ENCODE measurements at places on chromosomes 12 and 14. TPM values are rescaled to one million over a fixed set of nuclear protein-coding genes. Genes with fewer than 3 reads are reported as not detected.

GRCh38 chr12:40376533-40377267 lies 151.9 kb downstream of the LRRK2 start:
- no peak for DNase-seq

DNA sequence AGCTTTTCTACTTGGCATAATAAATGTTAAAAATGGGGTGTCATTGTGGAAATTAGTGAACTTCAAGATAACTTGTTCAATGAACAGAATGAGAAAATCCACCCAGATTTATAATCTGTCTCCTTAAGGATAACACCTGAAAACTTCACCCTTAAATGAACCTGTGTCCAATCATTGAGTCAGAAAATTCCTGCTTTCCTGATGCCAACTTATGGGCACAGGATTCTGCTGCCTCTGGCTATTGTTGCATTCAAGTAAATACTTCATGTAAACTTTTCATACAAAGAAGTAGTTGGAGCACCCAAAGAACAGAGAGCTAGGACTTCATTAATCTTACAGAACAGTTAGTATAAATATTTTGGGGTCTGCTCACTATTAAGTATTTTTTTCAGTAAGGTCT lies 98.9 kb upstream of the PLEKHA5 start:
- DNase-seq, result no peak

GRCh38 chr12:99057670-99058069 lies 412.6 kb downstream of the APAF1 start:
- DNase-seq, result no peak

The ANKS1B gene
- total RNA-seq, result 7.5 TPM

DNA sequence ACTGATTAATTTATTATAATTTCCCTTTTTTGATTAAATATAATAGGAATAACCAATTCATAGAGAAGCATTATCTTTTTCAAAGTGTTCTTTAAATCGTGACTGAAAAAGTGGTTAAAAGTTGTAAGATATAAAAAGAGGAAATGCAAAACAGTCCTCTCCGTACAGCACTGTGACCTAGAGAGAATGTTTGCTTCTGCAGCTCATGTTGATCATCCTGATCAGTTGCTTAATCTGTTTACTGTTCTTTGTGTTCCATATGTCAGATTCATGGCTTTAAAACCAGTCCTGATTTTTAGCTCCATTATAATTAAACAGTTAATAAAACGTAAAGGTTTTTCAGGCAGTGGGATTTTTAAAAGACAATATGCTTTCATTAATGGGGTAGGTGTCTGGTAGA lies 4.7 kb downstream of the TTC8 start:
- no peak for DNase-seq

DNA sequence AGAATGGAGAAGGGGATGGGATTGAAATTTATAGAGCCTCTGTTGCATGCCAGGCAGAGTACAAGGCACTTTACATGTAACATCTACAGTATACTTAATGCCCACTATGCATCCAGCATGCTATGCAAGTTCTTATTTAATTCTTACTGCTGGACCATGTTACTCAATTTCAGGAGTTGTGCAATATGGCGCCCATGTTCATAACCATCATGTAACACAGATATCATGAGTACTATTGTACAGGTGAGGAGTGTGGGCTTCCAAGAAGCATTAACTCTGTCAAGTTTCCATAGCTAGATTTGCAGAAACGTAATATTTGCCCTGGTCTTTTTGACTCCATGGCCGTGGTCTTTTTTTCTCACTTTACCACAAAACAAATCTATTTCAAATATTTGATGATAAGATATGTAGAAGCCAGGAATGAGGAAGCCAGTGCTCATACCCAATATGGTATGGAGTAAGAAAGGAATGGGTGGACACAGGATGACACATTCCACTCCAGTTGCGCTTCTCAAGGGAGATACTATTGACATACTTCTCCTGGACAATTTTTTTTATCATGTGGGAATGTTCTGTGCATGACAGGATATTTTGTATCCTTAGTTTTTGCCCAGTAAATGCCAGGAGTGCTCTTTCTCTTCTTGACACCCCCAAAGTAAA lies 191.8 kb downstream of the C12orf75 start:
- no peak for DNase-seq

DNA sequence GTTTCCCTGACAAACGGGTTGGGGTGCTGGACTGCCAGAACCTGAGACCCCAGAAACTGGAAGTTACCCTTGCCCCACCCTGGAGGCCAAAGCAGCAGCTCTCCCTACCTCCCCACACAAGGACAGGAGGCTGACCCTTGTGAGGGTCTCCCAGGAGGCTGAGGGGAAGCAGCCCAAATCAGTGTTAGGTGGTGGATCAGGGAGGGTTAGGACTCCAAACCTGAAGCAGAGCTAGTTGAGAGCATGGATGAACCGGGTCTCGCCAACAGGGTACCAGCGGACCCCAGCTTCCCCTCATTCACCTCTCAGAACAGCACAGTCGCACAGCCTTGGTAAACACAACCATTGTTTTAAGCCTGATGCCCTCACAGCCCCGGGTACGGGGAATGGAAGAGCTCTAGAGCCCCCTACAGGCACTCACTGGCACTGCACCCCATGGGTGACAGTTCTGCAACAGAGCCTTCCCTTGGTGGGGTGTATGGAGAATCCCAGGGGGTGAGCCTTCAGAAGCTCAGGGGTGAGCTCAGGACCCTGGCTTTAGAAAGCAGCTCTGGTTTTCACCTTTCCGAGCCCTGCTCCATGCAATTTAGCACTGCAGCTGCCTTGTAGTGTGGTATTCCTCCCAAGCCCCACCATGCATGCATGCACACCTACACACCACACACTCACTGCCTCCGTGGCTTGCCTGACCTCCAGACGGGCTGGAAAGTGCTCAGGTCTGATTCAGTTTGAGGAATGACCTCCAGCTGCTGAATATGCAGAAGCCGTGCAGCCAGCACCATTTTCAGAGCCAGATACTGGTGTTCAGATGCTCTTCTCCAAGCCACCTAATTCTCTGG lies 11.2 kb downstream of the ESRRB start:
- peak; percentile 58 for DNase-seq

DNA sequence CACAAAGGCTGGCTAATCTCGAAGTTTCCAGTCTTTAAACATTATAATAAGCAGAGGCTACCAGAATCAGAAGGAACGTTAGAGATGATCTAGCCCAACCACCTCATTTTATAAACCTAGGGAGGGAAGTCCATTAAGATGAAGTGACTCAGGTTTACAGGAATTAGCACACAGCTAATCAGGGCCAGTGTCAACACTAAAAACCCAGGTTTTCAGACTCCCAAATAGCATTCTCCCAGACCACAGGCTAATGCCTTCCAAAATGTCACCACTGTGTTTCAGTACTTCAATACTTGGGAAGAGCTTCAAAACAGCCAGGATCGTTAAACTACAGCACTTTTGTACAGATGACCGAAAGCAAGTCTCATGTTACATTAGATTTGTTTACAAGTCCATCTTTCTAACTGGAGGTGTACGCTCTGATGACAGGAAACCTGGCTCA lies 89.2 kb downstream of the FOXN3 start:
- no peak for DNase-seq
